Stimulated activated CD4-positive, alpha-beta T cell treated with anti-CD3 and anti-CD28 coated beads, Interleukin-1b, Interleukin-23, amount 100 ng/mL, for 24 hours (primary cell): ENCODE measurements at places on chromosomes 4 and X.

GRCh38 chr4:20538905-20539304, 161.4 kb upstream of the PACRGL start:
- no peak for DNase-seq

- DNase-seq = no peak
Measured at GRCh38 chr4:16045687-16046086, 38.1 kb downstream of the PROM1 start.

DNA sequence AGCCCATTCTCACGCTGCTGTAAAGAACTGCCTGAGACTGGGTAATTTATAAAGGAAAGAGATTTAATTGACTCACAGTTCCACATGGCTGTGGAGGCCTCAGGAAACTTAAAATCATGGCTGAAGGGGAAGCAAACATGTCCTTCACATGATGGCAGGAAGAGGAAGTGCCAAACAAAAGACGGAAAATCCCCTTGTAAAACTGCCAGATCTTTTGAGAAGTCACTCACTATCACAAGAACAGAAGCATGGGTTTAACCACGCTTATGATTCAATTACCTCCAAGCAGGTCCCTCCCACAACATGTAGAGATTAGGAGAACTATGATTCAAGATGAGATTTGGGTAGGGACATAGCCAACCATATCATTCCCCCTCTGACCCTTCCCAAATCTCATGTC, 335.5 kb downstream of the IL15 start:
- no peak for DNase-seq

GRCh38 chrX:11929476-11929875, 171.4 kb downstream of the MSL3 start:
- DNase-seq = no peak

- DNase-seq = no peak
Measured at GRCh38 chrX:153906126-153906917, 1.8 kb downstream of the AVPR2 start.

DNA sequence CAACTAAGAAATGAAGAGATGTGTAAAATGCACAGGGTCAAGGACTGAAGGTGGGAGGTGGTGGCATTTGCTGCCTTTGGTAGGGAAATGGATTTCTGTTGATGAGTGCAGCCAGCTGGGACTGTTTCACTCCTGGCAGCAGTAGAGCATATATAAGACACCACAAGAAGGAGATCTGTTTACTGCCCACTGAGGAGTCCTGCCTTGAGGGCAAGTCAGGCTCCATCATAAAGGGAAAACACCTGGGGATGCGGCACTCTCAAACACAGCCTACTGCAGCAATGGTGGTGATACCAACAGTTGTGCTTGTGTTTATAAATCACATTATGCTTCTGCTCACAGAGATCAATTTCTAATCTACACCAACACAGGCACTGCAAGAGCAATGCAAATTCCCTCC, 222.1 kb downstream of the TACR3 start:
- no peak for DNase-seq

GRCh38 chr4:184529283-184529682, 54.9 kb upstream of the IRF2 start:
- no peak for DNase-seq

DNA sequence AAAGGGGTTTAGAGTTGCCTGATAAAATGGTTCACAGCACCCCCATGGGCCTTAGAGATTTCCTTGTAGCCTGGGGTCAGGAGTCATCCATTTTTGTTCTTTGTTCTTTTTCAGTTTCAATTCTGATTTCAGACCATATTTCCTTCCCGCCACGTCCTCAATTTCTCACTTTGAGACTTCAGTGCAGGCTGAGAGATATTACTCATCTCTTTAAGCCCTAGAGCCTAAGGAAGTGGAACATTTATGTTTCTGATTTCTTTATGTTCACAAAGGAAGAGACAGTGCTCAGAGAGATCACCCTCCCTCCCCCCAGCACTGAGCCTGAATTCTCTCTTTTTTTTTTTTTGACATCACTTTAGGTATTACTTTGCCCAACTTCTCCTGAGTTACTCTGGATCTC, 56.3 kb downstream of the MSN start:
- no peak for DNase-seq

DNA sequence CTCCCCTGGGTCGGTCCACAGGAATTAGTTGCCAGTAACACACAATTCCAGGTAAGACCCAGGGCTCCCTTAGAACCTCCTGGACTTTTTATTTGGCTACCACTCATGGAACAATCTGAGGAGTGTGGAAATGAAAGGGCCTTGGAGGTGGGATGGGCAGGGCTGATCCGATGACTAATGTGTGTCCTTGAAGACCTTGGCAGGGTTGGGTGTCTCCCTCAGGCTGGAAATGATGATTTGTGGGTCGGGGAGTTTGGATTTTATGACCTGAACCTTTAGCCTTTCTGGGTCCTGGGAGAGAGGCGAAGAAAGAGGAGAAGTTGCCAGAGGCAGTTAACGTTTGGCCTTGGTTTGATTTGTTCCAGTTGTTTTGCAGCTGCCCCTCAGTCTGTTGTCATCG, 425.0 kb downstream of the MID1IP1 start:
- DNase-seq = no peak

DNA sequence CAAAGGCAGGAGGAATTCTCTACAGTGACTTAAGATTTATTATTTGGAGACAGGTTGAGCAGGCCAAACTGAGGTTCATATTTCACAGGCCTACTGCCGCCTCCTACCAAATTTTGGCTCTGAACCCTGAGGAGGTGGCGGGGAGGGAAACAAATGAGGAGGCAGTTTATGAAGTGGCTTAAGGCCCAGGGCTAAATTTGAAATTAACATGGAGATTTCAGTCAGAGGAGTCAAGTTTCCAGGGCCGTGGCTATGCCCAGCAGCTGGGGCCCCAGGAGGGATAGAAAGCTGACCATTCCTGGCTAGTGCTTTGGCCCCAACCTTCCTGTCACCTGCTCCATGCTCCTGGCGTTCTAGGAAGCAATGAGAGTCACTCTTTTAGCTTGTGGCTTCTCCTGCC, 73.4 kb upstream of the ARHGAP36 start:
- DNase-seq = no peak
